ENCODE measurements at places on chromosomes 5 and 9. TPM values are rescaled to one million over a fixed set of nuclear protein-coding genes. Genes with fewer than 3 reads are reported as not detected.

The C9orf153 gene
- total RNA-seq, result 0.81 TPM

The TNFSF15 gene
- total RNA-seq, result under 0.01 TPM

The GHR gene
- total RNA-seq, result under 0.01 TPM

The PNPLA7 gene
- total RNA-seq, result 11.6 TPM

The SLC6A3 gene
- total RNA-seq, result not detected

The CCL21 gene
- total RNA-seq, result not detected

The PFN3 gene
- not detected for total RNA-seq

The BTNL8 gene
- total RNA-seq, result under 0.01 TPM

The GPR150 gene
- 0.54 TPM for total RNA-seq

The CCDC69 gene
- 33.7 TPM for total RNA-seq

The KIF27 gene
- total RNA-seq, result 2.7 TPM

The RNF208 gene
- total RNA-seq, result 1.3 TPM

The SSNA1 gene
- 78.4 TPM for total RNA-seq

The CDKN2B-AS1 gene
- not detected for total RNA-seq

The FBXL17 gene
- 9.4 TPM for total RNA-seq

The PDGFRB gene
- total RNA-seq, result 0.54 TPM

The UBAC1 gene
- total RNA-seq, result 31.5 TPM
